ENCODE measurements at places on chromosomes 6 and 20.
A peak's percentile ranks its signal among the peaks of the same experiment; 100 is the strongest.

DNA sequence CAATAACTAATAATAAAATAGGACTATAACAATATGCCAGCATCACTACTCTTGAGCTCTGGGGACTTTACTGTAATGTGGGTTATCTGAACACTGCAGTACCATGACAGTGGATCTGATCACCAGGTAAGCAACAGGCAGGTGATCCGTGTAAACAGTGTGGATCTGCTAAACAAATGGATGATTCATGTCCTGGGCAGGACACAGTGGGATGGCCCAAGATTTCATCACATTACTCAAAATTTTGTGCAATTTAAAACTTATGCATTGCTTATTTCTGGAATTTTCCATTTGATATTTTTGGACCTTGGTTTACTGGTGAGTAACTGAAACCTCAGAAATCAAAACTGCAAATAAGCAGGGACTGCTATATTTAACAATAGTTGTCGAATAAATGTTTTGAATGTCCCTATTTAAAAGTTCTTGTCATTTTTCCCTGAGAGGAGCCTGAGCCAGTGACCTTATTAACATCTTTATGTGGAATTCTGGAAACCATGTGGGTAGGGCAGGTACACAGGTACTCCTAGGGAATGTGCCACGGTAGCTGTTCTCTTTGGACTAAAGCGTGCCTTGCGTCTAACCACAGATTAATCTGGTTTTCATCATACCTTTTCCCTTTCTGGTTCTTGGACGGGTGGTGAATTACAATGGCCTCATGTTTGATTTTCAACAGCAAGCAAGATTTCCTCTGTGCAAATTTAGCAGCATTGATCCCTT lies 214.5 kb upstream of the SASH1 start:
- DNase-seq, result no peak

DNA sequence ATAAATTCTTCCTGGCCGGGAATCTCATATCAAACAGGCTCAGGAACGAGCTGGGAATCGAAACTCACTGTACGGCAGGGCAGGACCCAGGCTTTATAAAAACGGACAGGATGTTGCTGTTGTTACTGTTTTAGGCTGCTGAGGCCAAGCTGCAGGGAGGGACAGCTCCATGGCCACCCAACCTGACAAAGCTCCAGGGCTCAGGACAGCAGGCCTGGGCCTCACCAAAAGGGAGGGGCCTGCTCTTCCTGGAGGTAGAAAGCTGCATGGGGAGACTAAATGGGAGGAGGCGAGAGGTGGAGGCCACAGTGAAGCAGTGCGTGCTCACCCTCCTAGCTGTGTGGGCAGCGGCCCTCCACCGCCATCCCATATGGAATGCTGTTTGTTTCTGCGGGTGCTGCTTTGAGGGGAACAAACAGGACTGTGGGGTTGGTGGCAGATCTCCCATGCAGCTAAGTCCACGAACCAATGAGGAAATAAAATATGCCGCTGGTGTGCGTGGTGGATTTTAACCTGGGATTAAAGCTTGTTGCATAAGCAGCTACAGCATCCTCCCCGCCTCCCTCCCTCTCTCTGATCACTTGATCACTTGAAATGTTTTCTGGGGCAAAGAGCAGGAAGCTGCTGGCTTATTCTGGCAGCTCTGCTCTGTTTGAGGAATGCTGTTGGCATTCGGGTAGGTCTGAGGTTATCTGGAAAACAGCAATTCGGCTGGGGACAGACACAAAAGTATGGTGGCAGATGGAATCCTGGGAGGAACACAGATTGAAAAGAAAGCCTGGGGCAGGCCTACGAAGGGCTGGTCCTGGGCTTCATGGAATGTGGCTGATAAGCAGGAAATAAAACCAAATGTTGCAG lies 2.4 kb upstream of the ZMYND8 start:
- DNase-seq, result peak; percentile 91

GRCh38 chr6:139944131-139944530 lies 569.7 kb upstream of the CITED2 start:
- no peak for DNase-seq

DNA sequence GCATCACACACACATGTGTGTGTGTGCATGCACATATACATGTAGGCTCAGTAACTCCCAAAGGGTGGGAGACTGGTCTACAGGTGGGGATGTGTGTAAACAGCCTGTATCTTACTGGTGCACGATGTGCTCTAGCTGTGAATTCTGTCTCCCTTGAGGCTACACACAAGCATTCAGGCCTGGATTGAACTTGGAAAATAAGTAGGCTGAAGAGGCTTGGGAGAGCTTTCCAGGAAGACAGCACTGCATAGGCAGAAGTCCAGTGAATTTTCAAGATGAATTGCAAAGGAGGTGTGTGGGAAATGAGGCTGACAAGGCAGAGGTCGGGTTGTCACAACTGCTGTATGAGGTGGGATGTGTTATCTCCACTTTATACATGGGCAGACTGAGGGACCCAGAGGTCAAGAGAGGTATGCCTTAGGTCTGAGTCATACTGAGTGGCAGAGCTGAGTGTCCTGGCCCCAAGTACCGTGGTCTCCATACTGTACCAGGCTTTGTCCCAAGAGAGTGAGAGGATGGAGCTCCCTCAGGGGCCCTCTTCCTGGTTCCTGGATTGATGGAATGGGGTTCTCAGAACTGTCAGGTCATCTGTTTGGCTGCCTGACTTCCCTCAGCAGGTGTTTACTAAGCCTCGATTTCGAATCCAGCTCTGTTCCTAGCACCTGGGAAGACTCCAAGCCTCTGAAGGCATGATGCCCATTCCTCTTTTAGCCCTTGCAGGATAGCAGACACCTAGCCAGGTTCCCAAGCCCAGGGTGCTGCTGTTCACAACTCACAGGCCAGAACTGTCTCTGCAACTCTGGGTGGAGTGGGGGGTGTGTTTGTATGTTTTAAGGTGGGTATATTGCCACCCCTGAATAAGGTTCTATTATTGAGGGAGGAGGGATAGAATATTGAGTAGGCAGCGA lies 14.4 kb downstream of the SNPH start:
- no peak for DNase-seq

GRCh38 chr20:41408986-41409385 lies 42.4 kb upstream of the EMILIN3 start:
- DNase-seq, result peak; percentile 6

GRCh38 chr6:41780551-41781365 lies at the start of gene PRICKLE4:
TSS of gene PRICKLE4 (plus strand) at chr6:41780782. CDS start at chr6:41783474, 2,692 bp downstream.
- DNase-seq, result no peak

DNA sequence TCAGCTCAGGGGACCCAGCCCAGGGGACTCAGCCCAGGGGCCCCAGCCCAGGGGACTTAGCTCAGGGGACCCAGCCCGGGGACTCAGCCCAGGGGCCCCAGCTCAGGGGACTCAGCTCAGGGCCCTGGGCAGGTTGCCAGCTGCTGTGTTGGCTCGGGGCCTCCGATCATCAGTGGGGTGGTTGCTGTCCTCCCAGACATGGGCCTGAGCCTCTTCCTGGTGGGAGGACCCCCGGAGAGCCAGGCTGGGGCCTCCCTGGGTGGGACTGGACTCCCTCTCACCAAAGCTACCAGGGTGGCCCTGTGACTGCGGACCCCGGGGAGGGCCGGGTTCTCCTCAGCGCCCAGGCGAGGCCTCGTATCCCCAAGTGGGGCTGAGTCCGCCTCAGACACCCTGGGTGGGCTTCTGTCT lies 4.4 kb downstream of the COL20A1 start:
- no peak for DNase-seq

DNA sequence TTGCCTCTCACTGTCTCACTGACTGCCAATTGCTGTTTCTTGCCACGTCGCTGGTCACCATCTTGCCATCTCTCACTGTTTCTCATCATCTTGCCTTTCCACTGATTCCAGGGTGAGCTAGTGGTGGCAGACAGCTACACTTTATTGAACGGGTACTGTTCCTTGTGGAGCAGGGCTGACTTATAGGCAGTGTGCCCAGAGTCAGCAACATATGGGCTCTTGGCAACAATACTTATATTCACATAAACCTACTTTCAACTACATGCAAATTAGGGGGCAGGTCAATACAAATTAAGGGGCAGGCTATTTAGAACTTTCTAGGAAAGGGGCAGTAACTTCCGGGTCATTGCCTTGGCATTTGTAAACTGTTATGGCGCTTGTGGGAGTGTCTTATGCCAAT lies 186.2 kb upstream of the SYNDIG1 start:
- no peak for DNase-seq

DNA sequence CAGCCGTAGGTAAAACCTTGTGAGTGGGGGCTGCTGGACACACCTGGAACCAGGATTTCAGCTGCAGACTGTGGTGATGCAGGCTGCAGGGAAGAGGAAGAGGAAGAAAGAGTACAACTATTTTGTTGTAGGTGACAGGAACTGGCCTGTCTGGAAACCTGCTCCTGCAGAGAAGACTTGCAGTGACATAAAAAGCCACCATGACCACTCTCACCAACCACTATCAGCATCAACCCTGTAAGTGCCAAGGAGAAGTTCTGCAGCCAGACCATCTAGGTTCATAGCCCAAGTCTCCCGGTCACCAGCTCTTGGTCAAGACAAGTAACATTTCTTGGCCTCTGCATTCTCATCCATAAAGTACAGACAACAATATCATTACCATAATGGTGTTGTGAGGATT lies 91.2 kb downstream of the PREX1 start:
- no peak for DNase-seq

- DNase-seq, result no peak
Measured at GRCh38 chr20:33922224-33922623, 71.5 kb upstream of the RALY start.

DNA sequence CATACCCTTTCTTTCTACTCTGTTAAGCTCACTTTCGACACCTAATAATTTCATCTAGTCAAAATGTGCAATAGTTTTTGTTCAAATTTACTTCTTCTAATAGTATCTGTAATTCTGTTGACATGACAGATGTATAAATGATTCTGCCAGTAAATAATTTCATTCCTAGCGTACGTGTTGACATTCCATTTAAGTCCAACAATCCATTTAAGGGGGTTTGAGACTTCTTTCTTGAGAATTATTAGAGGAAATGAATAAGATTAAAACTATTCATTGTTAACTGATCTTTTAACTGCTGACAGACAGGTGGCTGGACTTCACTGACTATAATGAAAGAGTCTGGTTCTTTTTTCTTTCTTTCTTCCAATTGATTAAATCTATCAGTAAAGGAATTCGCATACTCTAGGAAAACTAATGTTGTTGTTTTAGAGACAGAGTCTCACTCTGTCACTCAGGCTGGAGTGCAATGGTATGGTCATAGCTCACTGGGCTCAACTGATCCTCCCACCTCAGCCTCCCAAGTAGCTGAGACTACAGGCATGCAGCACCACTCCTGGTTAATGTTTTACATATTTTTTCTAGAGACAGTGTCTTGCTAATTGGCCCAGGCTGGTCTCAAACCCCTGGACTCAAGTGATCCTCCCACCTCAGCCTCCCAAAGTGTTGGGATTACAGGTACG lies 55.9 kb downstream of the MAP3K5 start:
- DNase-seq, result peak; percentile 54
